ENCODE measurements at places on chromosomes 4 and X.
A peak's percentile ranks its signal among the peaks of the same experiment; 100 is the strongest.

DNA sequence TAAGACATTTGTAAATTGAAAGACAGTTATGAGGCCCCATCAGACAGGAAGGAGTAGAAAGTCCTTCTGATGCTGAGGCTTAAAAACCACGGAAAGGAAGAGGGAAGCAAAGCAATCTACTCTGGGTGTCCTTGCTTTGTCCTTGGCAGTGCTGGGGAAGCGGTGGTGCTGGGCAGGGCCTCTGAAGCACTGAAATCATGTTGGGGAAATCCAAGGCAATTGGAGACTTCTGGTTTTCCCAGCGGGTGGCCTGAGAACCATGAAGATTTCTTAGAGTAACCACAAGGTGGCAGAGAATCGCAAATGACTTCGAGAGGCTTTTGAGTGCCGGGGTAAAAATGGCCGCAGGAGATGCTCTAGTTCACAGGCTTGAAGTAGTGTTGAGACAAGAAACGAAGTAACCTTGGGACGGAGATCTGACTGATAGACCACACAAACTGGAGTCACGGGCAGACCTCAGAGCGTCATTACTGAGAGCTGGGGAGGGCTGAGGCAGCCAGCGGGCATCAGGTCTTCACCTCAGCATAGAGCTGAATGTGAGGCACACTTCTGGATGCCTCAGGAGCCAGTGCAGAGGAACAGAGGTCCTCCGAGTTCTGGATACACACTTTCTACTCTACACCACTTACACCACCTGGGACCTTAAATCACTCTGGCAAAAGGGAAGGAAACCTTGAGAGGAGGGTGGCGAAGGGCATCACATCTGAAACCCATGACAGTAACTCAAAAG lies 130.7 kb upstream of the GPRIN3 start:
- peak; percentile 1 for DNase-seq

DNA sequence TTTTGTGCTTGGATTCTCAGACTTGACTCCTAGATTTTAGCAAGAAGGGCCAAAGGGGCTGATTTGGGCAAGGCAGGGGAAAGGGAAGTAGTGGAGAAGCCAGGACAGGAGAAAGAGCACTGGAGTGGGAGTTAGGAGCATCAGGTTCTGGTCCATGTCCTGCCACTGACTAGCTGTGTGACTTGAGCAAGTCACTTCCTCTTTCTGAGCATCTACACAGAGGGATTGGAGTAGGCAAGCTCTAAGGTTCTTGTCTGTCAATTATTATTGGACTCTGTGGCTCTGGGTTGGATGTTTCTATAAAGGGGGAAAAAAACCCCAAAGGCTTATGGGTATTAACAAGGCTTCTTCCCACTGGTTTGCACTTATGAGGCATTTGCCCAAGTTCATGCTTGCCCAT lies 24.4 kb downstream of the PLAC1 start:
- no peak for DNase-seq

DNA sequence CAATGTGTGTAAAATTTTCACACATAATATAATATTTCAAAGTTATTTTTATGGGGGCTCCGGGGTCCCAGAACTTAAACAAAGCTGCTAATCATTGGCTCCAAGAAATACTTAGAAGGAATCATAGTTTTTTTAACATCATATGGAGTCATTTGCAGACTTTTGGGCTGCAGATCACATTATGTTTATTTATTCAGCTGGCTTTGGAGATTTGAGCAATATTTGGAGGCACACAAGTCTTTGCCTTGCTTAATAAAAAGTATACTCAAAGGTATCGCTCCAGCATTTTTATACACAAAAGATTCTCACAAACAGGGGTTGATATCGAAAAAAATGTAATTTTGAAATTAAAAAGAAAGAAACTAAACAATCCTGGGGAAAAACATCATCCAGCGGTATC lies 382.5 kb upstream of the TENM3 start:
- no peak for DNase-seq

- DNase-seq, result no peak
These were observed 245.0 kb upstream of the GEMIN8 start for GRCh38 chrX:14274691-14275090.

DNA sequence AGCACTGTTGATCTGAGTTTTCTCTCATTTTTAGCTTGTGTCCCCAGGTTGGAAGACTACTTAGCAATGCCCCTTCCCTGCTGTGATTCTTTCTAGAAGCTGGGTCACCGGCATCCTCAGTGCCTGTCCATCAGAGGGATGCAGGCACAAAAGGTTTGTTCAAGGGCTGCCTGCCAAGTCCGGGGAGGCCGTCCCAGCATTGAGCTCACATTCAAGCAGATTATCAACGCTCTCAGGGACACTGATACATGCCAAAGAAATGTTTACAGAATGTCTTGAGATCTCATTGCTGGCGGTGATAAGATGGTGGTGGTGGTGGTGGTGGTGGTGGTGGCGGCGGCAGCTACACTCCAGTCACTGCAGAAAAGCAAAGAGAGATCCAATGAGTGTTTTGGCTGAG lies 79.6 kb upstream of the VCX3A start:
- no peak for DNase-seq

DNA sequence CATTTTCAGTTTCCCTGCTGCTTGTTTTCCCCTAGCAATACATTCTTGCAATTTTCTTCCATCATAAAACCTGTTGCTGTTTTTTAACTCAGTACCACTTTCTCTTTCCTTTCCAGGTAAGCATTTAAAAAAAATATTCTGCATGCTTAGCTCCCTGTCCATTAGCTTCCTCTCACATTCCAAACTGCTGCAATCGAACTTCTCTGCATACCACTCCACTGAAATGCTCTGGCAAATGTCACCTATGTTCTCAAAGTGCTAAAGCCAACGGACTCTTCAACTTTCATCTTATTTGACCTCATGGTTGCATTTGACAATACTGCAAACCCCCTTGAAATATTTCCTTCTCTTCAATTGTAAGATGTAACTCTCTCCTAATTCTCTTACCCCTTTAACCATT lies 192.7 kb downstream of the ANAPC10 start:
- no peak for DNase-seq

GRCh38 chr4:55554453-55555030 lies 7.8 kb upstream of the CLOCK start:
- peak; percentile 16 for DNase-seq

DNA sequence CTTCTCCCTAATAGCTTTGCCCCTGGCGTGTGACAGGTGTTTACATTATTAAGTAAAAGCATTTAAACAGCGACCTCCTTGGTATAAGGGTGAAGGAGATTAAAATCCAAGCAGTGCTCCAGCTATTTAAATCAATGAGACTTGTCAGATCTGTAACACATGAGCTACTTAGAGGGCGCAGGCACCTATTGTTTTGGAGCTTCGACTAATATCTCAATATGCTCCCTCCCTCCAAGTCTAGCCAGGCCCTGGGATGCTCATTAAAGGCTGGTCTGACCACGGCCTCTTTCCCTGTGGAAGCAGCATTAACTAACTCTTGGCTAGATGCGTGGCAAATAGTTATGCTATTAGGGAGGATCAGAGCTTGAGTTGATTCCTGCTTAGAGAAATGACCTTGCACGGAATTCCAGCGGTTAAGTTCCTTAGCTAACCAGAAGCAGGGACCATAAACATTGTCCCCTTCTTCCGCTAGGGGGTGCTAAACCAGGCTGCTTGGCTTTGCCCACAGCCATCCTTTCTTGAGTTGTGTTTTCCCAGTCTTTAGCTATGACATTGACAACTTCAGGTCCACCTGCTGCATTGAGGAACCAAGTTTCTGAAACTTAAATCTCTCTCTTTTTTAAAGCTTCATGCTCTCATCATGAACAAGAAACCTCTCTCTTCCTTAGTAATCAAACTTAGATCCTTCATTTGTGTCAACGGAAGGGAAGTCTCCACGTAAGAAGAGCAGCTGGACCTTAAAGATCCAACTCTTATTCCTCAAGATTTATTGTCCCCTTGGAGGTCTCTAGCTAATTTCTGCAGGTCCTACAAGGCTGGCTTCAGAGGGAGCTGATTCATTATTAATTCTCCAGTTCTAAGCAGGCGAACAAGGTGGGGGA lies 80.7 kb upstream of the IGFBP7 start:
- no peak for DNase-seq

- DNase-seq, result no peak
These were observed 24.5 kb downstream of the WDR17 start for GRCh38 chr4:176090115-176090514.
